ENCODE measurements at places on chromosomes 16 and 17.

DNA sequence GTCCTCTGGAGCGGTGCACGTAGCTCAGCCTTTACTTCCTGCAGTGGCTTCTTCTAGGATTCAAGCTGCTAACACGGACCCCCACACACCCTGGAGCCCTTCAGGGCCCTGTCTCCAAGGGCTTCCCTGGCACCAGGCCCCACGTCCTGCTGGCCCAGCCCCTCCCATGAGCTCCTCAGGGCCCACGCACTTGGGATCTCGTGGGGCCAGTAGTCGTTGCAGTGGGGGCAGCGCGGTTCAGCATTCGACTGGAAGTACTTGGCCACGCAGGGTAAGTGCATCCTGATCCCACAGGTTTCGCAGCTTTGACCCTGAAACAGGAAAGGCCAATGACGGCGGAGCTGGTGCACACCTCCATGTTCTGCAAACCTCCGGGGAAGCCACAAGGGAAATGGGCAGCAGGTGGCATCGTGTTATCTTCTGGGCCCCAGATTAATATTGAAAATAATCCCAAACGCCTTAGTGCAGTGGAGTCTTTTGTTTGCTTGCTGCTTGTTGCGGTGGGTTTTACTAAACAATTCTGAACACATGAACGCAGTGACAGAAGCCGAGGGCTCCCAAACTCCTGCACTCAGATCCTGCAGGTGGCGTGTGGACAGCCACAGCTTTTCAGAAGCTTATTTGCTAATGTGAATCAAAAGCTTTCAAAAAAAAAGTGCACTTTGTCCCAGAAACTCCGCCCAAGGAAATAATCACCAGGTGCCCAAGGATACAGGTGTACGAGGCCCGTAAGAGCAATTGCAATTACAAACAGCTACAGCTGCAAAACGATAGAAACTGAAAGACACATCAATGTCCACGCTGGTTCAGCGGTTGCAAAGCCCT, 22.4 kb downstream of the KDM8 start:
- peak; percentile 41 for DNase-seq

DNA sequence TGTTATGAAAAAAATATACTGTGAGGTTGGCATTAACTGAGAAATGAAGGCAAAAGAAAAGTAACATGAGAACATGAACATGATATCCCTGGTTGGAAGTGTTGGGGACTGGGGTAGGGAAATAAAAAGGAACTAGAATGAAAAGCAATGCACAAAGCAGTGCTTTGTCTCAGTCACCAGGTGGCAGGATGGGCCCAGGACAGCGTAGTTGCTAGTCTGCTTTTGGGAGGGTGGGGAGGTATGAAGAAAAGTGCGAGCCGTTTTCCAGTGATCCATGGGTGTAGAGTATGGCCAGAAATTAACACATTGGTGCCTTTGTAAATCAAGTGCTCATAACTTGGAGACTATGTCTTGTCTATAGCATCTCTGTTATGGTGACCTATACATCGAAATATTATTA, 662.5 kb upstream of the SALL1 start:
- DNase-seq, result no peak

DNA sequence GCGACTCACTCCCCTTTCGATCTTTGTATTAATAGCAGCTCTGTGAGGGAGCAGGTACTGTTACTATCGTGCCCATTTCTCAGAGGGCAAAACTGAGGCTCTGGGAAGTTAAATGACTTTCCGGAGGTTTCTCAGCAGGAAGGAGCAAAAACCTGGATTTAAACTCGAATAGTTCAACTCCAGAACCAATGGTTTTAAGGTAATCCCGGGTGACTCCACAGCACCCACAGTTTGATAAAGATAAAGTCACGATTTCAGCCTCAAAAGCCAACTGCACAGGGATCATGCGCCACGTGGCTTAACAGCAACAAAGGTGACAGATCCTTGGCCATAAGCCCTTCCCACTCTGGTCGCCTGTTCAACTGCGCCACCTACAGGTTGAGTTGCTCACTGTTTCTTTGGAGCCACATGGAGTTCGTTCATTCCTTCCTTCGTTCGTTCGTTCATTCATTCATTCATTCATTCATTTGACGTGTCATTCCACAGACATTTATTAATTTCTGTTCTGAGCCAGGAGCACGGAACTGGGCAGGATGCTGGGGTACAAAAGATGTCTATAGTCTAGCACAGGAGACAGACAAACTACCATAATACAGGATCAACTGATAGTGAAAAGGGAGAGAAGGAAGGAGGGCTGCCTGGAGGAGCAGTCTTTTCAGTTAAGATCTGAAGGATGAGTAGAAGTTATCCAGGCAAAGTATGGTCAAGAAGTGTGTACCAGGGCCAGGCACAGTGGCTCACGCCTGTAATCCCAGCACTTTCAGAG, 134.8 kb downstream of the HS3ST2 start:
- DNase-seq, result peak; percentile 64

GRCh38 chr16:89147085-89147817, 24.3 kb upstream of the CDH15 start:
- DNase-seq, result no peak

DNA sequence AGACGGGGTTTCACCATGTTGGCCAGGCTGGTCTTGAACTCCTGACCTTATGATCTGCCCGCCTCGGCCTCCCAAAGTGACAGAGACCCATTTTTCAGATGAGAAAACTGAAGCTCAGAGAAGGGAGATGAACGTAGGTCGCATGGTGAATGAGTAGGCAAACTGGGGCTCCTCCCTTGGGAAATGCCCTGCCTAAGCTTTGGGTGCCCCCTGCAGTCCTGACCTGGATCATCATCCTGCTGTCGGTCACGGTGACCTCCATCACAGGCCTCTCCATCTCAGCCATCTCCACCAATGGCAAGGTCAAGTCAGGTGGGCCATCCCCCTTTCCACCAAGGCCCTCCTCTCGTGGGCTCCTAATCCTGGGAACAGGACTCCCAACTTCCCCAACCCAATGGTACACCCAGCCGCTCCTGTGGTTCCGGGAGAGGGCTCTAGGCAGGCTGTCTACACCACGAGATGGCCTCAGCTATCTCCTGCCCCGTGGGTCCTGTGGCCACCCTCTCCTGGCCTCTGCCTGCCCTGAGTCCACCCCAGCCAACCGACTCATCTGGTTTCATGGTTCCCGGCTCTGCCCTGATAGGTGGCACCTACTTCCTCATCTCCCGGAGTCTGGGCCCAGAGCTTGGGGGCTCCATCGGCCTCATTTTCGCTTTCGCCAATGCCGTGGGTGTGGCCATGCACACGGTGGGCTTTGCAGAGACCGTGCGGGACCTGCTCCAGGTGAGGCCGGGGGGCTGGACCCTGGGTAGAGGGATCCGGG, 4.7 kb downstream of the SLC12A3 start:
- no peak for DNase-seq

- no peak for DNase-seq
Observed at GRCh38 chr16:47244206-47244605, 100.5 kb upstream of the NETO2 start.

DNA sequence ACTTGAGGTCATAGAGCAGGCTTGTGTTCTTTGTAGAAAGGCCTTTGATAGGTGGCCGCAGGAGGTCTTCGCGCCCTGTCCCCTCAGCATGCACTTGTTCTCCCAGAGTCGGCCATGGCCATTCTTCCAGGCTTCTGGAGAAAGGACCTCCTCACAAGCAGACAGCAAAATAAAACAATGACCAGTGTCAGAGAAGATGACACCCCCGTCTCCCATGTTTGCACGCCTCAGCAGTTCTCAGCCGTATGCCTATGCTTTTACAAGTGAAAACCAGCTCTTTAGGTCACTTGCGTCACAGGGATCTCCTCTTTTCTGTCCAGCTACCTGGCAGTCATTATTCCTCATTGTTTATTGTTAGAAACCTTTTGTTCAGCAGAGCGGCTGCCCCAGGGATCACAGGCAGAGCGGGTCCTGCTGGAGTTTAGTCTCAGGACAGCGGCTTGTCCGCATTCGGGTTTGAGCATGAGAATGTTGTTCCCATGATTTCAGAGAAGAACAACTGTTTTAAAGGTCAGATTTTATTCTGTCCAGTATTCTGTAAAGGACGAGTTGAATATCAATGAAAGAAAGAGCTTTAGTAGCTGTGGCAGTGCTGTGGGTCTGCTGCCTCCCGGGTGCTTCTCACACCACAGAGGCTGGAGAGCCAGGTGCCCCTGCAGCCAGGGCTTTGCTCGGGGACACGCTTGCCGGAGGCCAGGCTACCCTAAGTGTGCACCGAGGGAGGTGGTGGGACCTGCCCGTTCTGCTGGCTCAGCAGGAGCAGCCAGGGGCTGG, 123.9 kb downstream of the RPTOR start:
- no peak for DNase-seq

- peak; percentile 92 for DNase-seq
Observed at GRCh38 chr17:36591434-36592315, at the start of gene DHRS11. Gene DHRS11 (plus strand): TSS chr17:36591879. CDS start chr17:36592010, 131 bp downstream.

- DNase-seq, result no peak
Observed at GRCh38 chr17:10089196-10089804, 109.1 kb downstream of the GAS7 start.

GRCh38 chr17:27157898-27158297, 136.0 kb upstream of the WSB1 start:
- peak; percentile 17 for DNase-seq

- no peak for DNase-seq
Observed at GRCh38 chr17:65311261-65311660, 174.1 kb downstream of the RGS9 start.

DNA sequence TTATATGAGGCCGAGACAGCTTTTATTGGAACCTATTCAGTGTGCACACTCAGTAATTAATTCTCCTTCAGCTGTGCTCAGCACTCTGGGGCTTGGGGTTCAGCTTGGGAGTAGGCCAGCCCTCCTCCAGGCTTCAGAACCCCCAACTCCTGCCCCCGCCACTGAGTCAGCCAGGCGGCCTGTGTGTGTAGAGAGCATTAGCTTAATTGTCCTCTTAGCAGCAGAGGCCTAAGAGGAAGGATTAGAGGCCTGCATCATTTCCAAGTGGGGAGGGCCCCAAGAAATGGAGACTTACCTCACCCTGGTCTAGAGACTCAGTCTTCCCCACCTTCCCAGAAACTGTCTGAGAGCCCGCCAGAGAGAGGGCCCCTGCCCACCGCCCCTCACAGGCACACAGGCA, 772 bp downstream of the PRSS53 start:
- DNase-seq, result no peak

DNA sequence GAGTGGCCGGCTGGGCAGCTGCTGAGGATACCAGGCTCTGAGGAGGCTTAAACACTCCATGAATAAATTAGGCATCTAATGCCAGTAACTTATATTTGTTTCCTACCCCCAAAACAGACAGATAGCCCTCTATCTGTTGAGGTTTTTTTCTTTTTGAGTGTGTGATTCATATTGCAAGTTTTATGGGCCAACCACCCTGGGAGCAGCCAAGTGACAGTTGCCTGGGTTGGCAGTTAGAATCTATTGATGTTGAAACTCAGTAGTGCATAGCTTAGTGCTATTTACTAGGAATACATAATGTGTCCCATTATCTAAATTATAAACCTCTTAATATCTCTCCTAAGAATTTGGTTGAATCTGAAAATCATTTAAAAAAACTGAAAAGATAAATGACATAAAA, 397.4 kb downstream of the CA10 start:
- no peak for DNase-seq

DNA sequence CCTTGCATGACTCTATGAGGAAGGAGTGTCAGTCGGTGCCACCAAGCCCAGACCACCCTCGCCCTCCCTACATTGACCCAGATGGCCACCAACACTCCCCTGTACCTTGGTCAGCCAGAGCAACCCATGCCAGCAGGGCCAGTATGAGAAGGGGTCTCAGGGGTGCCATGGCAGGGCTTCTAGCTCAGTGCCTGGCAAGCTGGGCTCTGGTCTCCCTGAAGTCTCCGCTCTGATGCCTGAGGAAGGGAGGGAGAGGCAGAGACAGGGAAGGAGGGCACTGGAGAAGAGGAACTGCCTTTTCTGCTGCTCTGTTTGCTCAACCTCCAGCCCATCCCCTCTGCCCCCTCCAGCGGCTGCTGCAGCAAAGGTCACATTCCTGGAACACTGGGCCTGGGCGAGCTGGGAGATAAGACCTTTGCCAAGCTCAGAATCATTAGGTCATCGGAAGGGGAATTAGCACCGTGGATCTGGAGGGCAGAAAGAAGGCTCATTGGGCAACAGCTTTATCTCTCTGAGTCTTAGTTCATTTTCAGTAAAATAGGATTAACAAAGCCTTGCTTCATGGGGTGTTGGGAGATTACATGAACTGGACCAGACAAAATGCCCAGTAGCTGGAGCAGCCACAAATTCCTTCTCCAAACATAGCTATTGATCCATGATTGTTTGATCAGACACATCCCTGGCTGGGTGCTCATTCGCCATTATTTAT, at the start of gene VTN:
VTN (minus strand) TSS at position 273 of the 709 bp plus-strand sequence; CDS start at position 169, 104 bp downstream.
- peak; percentile 64 for DNase-seq

DNA sequence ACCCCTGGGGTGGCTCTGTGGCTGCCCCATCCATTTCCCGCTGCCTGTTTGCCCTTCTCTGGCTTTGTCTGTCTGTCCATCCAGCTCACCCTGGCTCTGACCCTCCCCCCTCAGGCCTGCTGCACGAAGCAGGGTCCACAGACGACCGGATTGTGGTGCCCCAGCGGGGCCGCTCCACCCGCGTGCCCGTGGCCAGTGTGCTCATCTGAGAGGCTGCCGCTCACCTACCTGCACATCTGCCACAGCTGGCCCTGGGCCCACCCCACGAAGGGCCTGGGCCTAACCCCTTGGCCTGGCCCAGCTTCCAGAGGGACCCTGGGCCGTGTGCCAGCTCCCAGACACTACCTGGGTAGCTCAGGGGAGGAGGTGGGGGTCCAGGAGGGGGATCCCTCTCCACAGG, 761 bp upstream of the LAT start:
- no peak for DNase-seq

- peak; percentile 43 for DNase-seq
Observed at GRCh38 chr16:50315346-50315997, 49.1 kb downstream of the ADCY7 start.

GRCh38 chr17:4968486-4969046, 949 bp upstream of the SPAG7 start:
- DNase-seq, result no peak

GRCh38 chr16:78681743-78682142, 582.3 kb downstream of the WWOX start:
- no peak for DNase-seq

GRCh38 chr16:67883872-67884261, 818 bp upstream of the NRN1L start:
- peak; percentile 75 for DNase-seq

DNA sequence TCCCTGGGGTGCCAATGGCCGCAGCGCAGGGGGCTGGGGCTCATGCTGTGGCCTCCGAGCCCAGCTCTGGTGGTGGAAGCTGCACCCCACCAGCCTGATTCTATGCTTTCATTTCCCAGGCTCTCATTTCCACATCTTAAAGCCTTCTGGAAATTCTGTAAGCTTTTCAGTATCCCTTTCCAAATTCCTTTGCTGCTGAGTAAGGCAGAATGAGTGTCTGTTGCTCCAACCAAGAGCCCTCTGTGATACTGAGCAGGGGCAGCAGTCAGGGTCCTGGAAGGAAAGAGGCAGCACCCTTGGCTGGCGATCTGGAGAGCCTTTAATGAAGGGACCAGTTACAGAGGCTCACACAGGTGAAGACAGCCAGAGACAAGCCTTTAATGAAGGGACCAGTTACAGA, 79.5 kb upstream of the FOXF1 start:
- DNase-seq, result no peak

DNA sequence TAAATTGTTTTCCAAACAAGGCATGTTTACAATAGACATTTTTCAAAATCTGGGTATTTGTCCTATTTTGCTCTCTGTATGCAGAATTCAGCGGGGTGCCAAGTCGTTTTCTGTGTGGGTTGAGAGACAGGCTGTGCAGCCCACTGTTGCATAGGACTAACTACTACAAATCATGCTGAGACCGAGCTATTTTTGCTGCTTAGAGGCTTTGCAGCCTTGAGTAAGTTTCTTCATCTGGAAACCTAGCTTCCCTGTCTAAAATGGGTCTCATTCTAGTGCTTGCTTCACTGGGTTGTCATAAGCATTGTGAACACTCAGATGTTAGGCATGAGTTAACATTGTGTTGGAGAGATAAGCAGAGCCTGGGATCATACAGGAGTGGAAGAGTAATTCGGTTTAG, 1.3 kb downstream of the PRPSAP2 start:
- DNase-seq, result no peak

All from Right ventricle myocardium superior (tissue), 1 donor.